ENCODE measurements at places on chromosomes 12 and 14. TPM values are rescaled to one million over a fixed set of nuclear protein-coding genes. Genes with fewer than 3 reads are reported as not detected.

TTC9 gene
- total RNA-seq: 16.5 TPM

DNAJC22 gene
- total RNA-seq: 1.6 TPM

DNA sequence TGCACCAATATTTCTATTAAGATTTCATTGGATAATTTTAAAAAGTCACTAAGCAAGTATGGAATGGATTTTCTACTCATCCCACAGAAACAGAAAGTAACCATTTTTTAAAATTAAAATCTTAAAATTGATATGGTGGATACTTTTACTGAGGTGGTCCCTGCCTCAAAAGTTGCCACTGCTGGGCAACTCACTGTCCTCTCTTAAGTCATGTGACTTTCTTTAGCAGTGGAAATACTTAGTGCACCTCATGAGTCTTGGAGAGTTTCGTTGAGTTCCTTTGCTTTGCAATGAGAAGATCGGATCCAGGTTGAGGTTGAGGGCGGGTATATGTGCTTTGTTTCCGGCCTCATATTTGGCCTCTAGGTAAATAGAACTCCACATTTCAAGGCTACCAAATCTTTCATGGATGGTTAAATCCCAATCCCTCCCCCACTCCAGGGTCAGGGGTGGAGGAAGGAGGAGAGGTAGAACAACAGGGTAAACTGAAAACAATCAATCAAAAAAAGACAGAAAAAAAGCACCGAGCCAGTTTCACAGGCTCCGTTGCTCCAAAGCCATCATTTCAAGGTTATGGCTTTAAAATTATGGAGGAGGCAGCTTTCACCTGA, 39.5 kb upstream of the DUSP6 start:
- no peak for DNase-seq

GRCh38 chr12:110696283-110696682, 7.4 kb upstream of the HVCN1 start:
- DNase-seq: no peak

SOX5 gene
- 1.0 TPM for total RNA-seq

Measured in kidney epithelial cell (primary cell).